ENCODE measurements at places on chromosomes 12 and 14. TPM values are rescaled to one million over a fixed set of nuclear protein-coding genes. Genes with fewer than 3 reads are reported as not detected.

Gene PAPLN
- total RNA-seq, result 2.0 TPM

Gene FAM177A1
- total RNA-seq, result 46.2 TPM

Gene TMEM132D
- 0.46 TPM for total RNA-seq

Gene E2F7
- total RNA-seq, result 15.9 TPM

Gene FOXN4
- 0.33 TPM for total RNA-seq

Gene LRIG3
- total RNA-seq, result 75.3 TPM

Gene LHX5
- total RNA-seq, result 0.41 TPM

Gene GYS2
- total RNA-seq, result not detected

GRCh38 chr12:102059343-102059742 lies 2.4 kb downstream of the WASHC3 start:
- DNase-seq, result no peak

GRCh38 chr12:51801027-51801426 lies 47.5 kb downstream of the FIGNL2 start:
- no peak for DNase-seq

DNA sequence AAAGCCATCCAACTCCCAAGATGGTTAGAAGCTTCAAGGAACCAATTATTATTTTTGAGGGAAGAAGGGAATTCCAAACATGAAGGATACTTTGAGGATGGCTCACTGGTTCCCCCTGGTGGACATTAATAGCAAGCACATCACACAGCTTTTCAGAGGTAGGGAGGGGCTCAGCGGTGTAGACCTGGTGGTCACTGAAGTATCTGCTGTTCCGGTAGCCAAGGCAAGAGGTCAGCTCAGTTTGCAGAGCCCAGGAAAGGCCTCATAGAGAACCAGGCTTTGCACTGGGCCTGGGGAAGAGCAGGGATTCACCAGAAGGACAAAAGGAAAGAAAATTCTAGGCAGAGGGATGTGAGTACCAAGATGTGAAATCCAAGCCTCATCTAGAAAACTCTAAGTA lies 118.7 kb downstream of the KSR2 start:
- peak; percentile 32 for DNase-seq

GRCh38 chr14:84343656-84344055 lies 1186.3 kb upstream of the FLRT2 start:
- no peak for DNase-seq

DNA sequence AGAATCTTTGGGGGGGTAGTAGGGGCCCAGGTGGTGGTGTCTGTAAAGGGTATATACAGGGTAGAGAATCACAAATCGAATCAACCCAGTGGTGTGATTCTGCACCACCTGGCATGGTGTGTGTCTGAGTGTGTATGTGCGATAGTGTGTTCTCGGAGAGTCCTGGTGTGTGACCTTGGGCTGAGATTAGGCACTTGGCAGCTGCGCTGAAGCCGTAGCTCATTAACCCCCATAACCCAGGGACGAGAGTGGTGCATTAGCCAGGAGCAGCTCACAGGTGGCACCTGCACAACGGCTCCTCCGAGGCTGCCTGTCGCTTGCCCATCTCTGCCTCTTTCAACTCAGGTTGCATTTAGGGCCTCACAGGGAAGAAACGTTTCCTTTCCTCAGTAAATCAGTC lies 15.6 kb upstream of the TESC start:
- no peak for DNase-seq

GRCh38 chr14:55589171-55589570 lies 9.2 kb downstream of the KTN1 start:
- no peak for DNase-seq

- peak; percentile 32 for DNase-seq
Measured at GRCh38 chr12:49059299-49060171, 1.1 kb downstream of the KMT2D start.

DNA sequence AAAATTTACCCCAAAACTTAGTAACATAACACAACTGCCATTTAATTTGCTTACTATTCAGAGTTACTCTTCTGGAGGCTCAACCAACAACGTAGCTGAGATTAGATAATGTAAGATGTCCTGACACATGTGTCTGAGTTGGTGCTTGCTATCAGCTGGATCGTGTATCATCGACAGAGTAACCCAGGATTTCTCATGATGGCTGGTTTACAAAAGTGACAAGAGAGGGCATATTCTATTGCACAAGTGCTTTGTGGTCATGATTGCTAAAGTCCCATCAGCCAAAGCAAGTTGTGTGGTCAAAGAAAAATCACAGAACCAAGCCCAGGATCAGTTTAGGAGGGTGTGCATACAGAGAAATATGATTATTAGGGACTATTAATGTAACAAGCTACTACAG lies 73.4 kb downstream of the CAPZA3 start:
- DNase-seq, result no peak

DNA sequence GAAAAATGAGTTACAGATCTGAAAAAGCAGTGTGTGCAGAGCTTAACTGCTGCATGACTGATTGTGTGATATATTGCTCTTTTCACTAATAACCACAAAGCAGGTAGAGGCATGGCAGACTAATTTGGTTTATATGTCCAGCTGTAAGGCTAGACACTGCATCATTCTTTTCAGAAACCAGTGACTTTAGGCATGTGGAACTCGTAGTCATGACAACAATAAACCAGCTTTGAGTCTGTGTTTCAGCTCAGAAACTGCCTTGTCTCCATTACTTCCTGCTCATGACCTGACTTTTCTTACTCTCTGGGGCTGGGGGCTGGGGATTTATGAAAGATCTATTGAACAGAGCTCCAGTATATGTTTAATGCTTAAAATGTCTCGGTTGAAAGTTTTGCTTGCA lies 146.8 kb upstream of the LRIG3 start:
- DNase-seq, result no peak

DNA sequence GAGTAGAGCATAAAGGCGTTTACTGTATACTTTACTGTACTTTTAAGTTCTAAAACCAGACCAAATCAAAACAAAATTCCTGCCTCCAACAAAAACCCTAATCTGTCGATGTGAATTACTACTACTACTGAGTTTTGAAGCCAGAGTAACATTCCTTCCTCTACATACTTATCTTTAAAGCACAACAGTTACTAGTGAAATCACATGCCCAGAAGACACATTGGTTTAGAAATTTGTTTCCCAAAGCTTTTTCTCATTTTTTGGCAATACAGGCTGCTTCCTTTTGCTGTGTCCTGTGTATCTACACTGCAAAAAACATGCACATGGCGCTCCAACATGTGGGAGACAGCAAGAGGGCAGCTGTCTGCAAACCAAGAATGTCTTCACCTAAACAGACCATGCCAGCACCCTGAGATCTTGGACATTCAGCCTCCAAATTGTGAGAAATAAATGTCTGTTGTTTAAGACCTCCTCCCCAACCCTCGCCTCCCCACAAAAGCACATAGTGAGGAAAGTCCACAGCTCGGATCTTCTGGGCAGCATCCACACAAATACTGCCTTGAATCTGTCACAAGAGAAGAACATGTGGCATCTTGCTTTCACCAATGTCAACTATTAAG lies 21.1 kb downstream of the SETD3 start:
- DNase-seq, result no peak

DNA sequence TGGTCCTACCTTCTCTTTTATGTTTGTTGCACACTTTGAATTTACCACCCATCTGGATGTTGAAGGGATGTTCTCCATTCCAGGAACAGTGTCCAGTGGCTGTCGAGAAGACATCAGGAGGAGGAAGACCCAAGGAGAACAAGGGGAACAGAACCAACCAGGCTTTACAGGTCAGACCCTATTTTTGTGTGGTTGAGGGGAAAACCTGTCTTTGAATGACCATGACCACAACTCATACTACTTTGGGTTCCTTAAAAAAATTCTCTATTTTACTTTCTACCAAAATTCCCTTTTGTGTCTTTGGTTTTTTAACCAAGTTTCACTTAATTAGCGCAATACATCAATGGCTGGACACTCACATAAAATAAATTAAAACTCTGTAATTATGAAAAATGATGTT lies 78.7 kb downstream of the PLXNC1 start:
- no peak for DNase-seq

DNA sequence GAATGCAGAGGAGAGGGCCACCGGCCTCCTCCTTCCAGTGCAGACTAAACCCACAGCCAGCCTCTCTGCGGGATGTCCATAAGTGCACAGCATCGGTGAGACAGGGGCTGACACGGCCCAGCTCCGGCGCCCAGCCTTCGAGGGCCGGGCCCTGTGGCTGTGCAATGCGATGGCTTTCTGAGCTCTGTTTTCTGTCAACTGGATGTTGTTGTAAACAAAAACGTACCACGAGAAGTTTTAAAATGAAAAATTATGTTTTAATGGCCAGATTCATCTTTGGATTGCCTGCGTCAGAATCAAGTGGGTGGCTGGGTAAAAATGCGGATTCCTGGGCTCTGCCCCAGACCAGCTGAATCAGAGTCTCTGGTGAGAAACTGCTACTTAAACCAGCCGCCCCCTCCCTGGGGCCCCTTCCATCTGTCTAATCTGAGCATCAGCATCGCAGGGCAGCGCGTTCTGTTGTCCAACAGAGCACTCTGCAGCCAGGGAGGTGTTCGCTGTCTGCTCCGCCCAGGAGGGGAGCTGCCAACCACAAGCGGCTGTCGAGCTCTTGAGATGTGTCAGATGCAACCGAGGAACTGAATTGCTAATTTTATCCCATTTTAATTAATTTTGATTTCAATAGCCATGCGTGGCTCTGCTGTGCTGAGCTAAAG lies 133.4 kb downstream of the RFLNA start:
- no peak for DNase-seq

GRCh38 chr14:22837114-22837749 lies 847 bp downstream of the MMP14 start:
- peak; percentile 42 for DNase-seq

DNA sequence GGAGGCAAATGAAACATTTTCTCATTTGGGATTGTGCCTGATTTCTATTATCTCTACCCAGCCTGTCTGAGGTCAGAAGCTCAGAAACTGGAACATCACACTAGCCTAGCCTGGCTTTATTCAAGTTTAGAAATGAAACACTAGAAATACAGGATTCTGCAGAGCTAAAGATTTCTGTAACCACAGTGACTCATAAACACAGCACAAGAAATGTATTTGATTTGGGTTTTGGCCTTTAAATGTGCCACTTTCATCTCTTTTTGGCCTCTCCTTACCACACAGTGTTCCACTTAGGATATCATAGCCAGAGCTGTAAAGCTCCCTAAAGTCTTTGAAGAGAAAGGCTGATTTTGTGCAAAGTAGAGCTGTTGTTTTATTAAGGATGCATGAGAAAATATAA lies 307.5 kb downstream of the EMP1 start:
- DNase-seq, result no peak

GRCh38 chr12:115216301-115216700 lies 532.3 kb upstream of the TBX3 start:
- DNase-seq, result no peak

- peak; percentile 69 for DNase-seq
Measured at GRCh38 chr12:6039894-6040601, 84.4 kb downstream of the VWF start.

GRCh38 chr12:1939801-1940607 lies 21.6 kb upstream of the CACNA2D4 start:
- DNase-seq, result peak; percentile 93

DNA sequence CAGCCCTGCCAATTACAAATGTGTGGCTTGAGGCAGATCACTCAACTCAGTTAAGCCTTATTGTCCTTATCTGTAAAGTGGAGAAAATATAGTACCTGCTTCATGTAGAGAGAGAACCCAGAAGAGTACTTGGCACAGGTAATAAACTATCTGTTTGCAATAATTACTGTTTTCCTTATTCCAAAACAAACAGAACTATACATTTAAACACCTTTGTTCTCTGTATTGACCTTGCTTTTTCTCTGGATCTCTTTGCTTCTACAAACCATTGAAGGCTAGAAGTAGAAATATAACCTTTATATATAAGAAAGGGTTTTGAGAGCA lies 70.8 kb upstream of the SRSF5 start:
- no peak for DNase-seq

GRCh38 chr12:122148657-122149056 lies 25.4 kb downstream of the IL31 start:
- no peak for DNase-seq

GRCh38 chr12:14416658-14417057 lies 51.2 kb downstream of the ATF7IP start:
- DNase-seq, result no peak

DNA sequence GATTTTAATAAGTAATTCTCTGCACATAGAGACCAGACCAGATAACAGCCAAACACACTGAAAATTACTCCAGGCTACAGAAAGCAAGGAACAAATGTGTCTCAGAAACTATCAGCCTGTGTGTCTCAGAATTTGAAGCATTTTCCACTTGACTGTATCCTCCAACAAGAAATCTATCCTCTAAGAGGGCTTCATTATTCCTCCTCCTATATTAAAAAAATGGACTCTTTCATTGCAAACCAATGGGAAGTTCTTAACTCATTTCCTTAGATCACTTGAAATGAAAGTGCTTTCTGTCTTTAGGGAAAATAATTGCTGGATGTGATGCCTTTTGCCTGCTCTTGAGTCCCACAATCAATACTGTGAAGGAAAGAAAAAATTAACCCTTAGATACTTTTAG lies 2.3 kb downstream of the ST8SIA1 start:
- no peak for DNase-seq

DNA sequence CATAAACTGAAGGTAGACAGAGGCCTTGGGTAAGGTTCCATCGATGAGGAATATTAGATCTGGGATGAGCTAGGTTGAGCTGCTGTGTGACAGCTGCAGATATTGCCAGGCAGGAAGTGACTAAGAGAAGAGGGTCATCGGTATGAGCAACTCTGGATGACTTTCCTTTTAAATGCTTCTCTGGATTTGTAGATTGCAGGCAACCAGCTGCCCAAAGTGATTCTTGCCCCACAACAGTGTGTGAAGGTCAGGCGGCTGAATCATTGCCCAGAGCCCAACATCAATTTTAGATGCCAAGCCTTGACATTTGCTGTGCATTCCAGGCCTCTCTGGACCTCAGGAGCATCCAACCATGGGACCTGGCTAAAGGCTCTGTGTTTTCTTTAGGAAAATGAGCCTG lies 255.9 kb downstream of the DPF3 start:
- no peak for DNase-seq

DNA sequence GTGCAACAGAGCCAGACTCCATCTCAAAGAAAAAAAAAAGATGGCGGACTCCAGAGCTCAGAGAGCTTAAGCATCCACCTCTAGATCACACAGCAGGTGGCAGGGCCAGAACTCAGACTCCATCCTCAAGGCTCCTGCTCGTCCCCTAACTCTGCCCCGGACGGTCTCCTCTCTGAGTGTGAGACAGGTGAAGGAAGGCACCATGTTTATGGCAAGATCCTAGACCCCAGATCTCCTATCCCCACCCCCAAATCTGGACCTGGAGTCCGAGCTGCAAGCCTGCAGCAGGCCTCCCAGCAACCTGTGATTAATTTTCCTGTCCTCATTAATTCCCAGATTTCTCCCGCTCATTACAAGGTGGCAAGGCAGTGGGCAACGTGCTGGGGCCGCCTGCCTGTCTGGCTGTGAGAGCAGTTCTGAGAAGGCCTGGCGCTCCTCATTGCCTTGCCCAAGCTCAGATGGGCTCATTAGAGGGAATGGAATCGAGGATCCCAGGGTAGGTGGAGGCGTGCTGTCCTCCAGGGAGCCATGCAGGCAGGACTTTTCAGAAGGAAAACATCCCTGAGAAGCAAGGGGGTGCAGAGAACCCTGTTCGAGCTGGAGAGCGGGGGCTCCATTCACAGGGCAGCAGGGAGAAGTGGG lies 296.6 kb upstream of the RTL1 start:
- no peak for DNase-seq

- no peak for DNase-seq
Measured at GRCh38 chr14:52363041-52363704, 49.1 kb downstream of the PTGER2 start.

- no peak for DNase-seq
Measured at GRCh38 chr14:91311284-91311662, 66.8 kb upstream of the GPR68 start.

All from progenitor cell of endocrine pancreas (in vitro differentiated cells).